Uterus (tissue), 4 donors: ENCODE measurements at places on chromosomes 13 and 19.
A peak's percentile ranks its signal among the peaks of the same experiment; 100 is the strongest.

DNA sequence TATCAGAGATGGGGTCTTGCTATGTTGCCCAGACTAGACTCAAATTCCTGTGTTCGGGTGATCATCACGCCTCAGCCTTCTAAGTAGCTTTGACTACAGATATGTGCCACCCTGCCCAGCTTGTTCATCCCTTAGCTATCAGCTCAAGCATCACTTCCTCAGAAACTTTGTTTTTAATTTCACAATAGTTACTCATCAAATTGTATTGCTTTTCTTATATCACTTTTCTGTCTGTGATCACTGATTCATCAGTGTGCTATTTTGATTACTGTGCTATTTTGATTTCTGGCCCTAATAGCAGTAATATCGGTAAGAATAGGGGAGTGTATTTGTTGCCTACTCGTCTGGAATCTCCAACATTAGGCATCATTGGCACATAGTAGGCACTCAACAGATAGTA lies 878.6 kb upstream of the PCDH20 start:
- no peak for DNase-seq

DNA sequence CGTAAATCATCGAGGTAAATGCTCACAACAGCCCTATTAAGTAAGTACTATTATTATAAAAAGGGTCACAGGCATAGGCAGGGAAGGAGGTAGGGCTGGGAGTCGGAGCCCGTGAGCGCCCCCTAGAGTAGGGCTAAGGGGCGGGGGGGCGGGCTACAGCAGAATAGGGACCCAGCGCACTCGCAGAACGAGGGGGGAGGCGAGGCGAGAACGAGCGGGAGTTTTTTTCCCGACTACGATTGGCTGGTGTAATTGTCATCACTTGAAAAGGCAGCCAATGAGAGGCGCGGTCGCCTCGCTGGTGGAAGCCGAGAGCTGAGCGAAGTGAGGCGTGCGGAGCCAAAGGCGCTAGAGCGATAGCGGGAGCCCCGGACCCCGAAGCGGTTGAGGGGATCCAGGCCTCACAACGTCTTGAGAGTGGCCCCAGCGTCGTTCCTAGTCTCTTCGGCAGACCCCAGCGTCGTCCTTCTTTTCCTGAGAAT lies 24.2 kb downstream of the KEAP1 start:
- DNase-seq: peak; percentile 91

- DNase-seq: no peak
These were observed 1.1 kb downstream of the SHISA2 start for GRCh38 chr13:26050568-26051230.

DNA sequence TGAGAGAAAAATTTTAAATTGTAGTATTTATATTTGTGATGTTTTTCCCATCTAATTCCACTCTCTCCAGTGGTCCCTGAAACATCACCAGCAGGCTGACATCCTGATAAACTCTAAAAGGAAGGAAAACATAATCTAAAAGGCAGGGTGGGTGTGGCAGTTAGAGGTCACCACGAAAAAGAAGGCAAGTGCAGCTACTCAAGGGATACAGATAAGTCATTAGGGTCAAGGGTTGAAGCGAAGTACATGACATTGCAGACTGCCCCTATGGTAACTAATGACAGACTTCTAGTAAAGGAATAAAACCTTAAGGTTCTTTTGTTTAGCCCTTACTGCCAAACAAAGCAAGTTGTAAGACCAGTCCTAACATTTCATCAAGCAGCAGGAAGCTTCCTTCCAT lies 6.0 kb upstream of the NEK3 start:
- DNase-seq: no peak

- DNase-seq: no peak
These were observed 3.8 kb downstream of the DOCK9 start for GRCh38 chr13:98974053-98974452.

DNA sequence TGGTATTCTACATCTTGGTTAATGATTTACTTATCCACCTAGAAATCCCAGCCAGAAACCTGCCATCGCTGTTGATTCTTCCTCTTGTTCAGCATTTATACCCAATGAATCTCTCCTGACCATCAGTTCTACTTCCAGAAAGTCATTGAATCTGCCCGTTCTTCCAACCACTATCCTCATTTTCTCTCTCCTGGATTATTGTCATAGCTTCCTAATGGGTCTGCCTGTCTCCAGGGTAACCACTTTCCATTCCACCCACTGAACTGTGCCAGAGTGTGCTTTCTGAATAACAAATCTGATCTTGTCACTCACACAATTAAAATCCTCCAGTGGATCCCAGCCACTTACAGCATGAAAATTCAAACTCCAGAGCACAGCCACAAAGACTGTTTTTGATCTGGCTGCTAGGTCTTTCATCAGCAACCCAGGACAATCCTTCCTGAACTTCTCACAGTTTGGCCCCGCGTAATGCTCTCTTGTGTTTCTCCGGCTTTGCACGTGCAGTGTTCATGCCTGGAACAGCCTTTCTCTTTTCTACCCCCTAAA lies 330.6 kb downstream of the SPRY2 start:
- DNase-seq: no peak

DNA sequence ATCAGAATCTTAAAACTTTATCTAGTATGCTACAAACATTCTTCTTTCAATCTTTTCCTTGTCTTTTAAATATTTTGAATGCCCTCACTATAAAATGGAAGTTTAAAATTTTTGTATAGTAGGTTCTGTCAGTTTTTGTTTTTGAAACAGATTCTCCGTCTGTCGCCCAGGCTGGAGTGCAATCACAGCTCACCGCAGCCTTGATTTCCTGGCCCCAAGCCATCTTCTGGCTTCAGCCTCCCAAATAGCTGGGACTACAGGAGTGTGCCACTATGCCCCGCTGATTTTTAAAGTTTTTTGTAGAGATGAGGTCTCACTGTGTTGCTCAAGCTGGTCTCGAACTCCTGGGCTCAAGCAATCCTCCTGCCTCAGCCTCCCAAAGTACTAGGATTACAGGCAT lies 20.7 kb downstream of the PHF11 start:
- DNase-seq: no peak

DNA sequence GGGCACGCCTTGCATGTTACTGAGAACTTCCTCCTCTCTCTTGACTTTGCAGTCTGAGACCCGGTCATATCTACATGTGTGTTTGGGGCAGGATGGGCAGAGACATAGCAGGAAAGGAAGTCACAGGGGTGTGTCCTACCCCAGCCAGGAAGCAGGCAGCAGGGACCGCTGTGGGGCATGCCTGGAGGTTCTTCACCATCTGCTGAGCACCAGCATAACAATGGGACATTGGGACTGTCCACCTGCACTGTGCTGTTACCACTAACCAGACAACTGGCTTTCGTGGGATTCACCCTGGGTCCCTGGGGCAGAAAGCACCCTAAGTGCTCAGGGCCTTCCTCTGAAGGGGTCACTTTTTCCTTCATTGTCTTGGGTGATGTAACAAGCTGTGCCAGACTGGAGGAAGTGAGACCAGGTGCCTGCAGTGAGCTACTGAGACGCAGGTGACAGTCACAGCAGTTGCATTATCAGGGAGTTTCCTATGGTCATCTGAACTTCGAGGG lies 2.6 kb upstream of the HAUS5 start:
- no peak for DNase-seq

- no peak for DNase-seq
These were observed 10.2 kb downstream of the SPRYD7 start for GRCh38 chr13:49925881-49926418.
